ENCODE measurements at places on chromosomes 4 and X. TPM values are rescaled to one million over a fixed set of nuclear protein-coding genes. Genes with fewer than 3 reads are reported as not detected.

ZNF732 gene
- total RNA-seq = not detected

CENPVL1 gene
- not detected for total RNA-seq

ADAM29 gene
- not detected for total RNA-seq

ZFYVE28 gene
- 2.5 TPM for total RNA-seq

ZNF674 gene
- 1.9 TPM for total RNA-seq

PRKG2 gene
- 1.1 TPM for total RNA-seq

EGF gene
- total RNA-seq = 0.21 TPM

AFF2 gene
- total RNA-seq = not detected

ARHGAP6 gene
- not detected for total RNA-seq

MTNR1A gene
- 0.64 TPM for total RNA-seq

TCP11X2 gene
- total RNA-seq = not detected

AMOT gene
- not detected for total RNA-seq

CTAG2 gene
- not detected for total RNA-seq
